ENCODE measurements at places on chromosomes 2 and 18.

- no peak for DNase-seq
Observed at GRCh38 chr2:178517496-178517895, 37.2 kb downstream of the PLEKHA3 start.

DNA sequence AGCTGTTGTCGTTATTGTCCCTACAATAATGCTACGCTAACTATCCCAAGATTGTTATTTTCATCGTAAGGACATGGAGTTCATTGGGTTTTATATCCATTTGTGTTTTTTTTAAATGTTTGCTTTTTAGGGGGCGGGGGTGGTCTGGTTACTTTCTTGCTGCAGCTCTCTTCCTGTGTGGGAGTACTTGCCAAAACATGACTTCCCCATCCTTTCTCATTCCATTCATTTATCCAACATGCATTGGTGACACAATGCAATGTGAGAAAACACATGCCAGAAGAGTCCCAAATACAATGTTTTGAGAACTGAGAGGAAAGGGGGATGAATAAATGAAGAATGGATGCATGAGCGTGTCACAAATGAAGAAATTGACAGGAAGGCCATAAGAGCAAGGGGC, 55.9 kb downstream of the E2F6 start:
- no peak for DNase-seq

DNA sequence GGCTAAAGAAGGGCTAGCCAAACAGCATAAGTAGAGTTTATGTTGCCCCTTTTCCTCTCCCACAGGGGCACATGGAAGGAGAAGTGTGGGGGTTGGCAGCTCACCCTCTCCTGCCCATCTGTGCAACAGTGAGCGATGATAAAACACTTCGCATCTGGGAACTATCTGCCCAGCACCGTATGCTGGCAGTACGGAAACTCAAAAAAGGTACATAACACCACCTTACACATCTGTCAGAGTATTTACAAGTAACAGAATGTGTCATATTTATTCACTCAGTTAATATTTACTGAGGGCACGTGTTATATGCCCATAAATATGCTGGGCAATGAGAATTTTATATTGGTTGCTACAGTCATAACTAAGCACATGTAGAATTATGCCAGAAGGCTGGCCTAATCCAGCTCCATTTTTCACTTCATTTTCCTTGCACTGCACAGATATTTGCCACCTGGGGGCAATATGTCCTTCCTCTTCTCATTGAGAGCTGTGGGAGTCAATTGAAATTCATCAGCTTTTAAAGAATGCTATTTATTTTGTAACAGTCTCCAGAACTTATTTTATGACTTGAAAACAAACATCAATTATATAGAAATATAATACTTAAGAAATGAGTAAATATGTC, 150.6 kb downstream of the RTN4 start:
- DNase-seq, result no peak

DNA sequence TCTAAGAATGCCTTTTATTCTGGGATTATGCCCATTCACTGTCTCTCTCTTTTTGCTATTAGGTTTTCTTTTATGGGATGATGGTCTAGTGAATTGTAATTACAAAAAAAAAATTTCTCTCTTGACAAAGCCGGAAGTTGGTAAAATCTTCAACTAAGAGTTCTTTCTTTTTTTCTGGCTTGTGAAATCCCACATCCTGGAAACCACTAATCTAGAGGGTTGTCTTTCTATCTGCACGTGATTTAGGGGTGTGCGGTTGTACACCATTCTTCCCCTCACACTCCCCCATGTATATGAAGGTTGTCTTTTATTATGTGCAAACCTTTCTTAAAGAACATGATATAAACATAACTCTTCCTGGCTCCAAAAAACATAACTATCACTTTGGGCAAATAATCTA, 52.0 kb downstream of the GATA6 start:
- no peak for DNase-seq

GRCh38 chr2:157785200-157785599, 90.9 kb downstream of the ACVR1 start:
- DNase-seq, result no peak

DNA sequence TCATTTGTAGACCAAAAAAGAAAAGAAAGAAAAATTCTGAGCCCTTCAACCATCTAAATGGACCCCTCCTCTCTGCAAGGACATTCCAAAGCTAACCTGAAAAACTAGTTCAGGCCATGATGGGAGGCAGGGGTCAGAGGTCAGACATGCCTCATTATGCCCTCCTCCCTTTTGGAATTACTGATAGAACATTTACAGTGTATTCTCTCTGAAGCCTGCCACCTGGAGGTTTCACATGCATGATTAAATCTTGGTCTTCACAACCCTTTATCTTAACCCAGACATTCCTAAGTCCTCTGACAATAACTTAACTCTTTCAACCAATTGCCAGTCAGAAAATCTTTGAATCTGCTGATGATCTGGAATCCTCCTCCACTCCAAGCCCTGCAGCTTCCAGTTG, 86.0 kb downstream of the SPP2 start:
- no peak for DNase-seq
